Right cardiac atrium (tissue), 5 donors: ENCODE measurements at places on chromosomes 3 and 15. TPM values are rescaled to one million over a fixed set of nuclear protein-coding genes. Genes with fewer than 3 reads are reported as not detected.

The CCDC14 gene
- polyA plus RNA-seq: 7.1 TPM

The RETNLB gene
- not detected for polyA plus RNA-seq

The TRIM42 gene
- not detected for polyA plus RNA-seq

The GP9 gene
- not detected for polyA plus RNA-seq

The AMIGO3 gene
- 0.57 TPM for polyA plus RNA-seq
